B cell (primary cell): ENCODE measurements at places on chromosomes 2 and 18.
A peak's percentile ranks its signal among the peaks of the same experiment; 100 is the strongest.

DNA sequence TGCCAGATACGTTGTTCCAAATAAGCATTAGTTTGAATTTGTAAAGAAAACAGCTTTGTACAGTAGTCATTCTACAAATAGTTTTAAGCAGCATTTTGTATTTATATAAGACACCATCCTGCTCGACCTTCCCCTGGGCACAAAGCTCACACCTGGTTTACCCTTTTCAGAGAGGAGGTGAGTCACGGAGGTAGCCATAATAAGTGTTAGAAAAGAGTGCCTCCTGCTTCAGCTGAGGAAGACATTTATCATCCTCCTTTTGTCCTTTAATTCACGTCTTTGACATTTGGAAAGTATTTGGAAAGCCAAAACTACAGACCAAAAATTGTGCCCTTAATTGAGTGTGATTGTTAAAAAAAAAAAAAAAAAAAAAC, 6.8 kb downstream of the RAB12 start:
- DNase-seq, result no peak

- DNase-seq, result no peak
These were observed 133.2 kb upstream of the SNTG2 start for GRCh38 chr2:817336-818015.

GRCh38 chr2:40316620-40317019, 135.3 kb downstream of the SLC8A1 start:
- DNase-seq, result no peak

DNA sequence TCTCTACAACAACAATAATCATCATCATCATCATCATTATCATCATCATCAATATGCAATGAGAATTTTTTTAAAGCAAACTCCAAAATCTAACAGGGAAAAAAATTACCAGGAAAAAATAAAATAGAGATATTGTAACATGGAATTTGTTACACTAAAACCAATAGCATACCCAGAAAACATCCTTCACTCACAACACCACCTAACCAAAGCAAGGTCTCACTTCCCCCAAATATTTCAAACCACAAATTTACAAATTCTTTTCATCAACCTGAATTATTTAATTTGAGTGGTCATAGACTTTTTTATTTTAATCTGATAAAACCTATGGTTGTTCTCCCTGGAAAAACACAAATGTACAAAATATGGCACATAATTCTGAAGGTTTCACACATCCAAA, 11.2 kb downstream of the ITSN2 start:
- no peak for DNase-seq

- DNase-seq, result no peak
These were observed 7.1 kb upstream of the TGIF1 start for GRCh38 chr18:3442919-3443318.

DNA sequence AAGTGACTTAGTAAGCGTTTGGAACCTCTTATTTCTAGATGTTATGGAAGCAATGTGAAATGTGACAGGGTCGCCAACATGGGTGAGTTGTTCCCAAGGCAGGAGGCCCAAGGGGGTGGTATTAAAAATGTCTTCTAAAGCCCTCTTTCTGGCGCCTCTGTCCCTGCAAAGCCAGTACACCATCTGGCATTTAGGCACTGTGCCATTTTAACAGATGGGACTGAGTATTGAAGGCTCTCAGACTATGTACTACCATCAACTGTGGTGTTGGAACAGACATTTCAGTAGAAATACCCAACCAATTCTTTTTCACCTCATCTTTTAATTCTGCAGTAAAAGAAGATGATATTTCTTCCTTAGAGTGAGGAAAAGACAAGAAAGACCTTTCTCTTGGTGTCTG, 384.5 kb upstream of the MMADHC start:
- no peak for DNase-seq

- no peak for DNase-seq
These were observed 42.5 kb downstream of the KIAA2012 start for GRCh38 chr2:202115479-202115971.

DNA sequence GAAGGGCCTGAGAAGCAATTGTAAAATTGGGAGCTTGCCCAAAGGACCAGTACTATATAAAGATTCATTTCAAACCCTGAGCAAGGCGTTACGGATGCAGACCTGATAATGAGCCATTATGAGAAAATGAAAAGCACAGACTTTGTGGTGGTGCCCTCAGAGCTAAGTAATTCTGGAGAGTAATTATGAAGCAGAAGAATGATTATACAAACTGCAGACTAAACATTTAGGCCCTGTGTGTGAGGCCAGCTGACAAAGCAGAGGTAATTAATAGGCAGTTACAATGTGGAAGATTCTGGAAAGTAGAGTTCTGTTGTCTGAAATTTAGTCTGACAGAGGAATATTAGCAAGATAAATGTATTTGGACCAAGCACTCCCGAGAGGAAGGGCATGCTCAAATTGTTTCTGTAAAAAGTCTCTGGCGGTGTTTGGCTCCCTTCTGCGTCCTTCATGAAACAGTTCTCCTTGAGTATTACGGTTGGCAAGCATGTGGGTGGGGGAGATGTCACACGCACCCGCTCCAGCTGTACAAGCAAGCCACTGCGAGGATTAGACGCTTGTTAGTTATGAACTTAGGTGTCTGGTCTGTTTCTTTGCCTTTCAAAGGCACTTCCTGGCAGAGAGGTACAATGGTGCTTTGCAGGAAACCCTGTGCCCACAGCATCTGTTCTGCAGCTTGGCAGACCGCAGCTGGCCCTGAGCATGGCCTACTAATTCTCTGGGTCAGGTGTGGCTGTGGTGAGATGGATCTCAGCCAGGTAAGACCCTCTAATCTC, 45.5 kb downstream of the CDC42EP3 start:
- DNase-seq, result peak; percentile 65

DNA sequence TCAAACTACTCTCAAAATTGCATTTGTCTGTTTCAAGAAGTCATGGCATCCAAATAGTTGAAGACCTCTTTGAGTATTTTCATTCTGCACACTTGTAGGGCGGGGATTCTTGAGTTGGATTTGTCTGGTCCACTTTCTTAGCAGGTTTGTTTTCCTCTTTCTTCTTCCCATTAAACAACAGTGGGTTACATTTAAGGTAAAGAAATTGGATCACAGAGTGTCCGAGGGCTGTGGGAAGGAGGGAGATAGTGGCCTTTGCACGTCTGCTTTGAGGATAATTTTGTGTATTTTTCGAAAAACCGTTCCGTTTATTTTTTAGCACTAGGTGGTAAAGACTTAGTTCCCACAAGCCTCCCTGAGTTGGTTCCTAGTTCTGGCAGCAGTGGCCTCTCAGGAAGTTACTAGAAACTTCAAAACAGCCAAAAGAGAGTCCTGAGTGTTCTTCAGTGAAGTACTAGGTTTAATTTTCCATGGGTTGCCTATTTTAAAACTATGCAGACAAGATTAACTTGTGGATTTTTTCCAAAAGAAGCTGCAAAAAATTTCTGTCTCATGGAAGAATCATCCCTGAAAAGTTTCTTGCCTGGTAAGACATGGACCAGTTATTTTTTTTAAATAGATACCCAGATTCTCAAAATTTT, 107.9 kb downstream of the CDC42EP3 start:
- no peak for DNase-seq

- no peak for DNase-seq
These were observed 306.2 kb upstream of the KCNJ3 start for GRCh38 chr2:154392256-154392655.

GRCh38 chr18:75324686-75325257, 102.7 kb downstream of the SMIM21 start:
- no peak for DNase-seq

- DNase-seq, result no peak
These were observed 272.8 kb downstream of the CYRIA start for GRCh38 chr2:16392647-16393499.

DNA sequence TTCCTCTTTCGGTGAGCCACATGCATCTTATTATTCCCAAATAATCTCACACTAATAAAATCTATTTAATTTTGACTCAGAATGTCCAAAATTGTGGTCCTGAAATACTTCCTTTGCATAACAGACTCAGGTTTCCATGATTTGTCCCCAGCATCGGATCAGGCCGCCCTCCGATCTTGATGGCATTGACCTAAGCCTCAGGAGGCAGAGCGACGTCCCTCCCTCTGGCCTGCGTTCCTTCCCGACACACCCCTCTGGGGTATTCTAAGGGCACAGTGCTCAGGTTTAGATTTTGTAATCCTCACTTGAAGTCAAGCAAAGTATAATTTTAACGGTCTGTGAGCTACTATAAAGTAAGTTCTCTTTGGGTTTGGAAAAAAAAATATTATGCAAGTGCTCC, 857.7 kb downstream of the GALR1 start:
- DNase-seq, result no peak

DNA sequence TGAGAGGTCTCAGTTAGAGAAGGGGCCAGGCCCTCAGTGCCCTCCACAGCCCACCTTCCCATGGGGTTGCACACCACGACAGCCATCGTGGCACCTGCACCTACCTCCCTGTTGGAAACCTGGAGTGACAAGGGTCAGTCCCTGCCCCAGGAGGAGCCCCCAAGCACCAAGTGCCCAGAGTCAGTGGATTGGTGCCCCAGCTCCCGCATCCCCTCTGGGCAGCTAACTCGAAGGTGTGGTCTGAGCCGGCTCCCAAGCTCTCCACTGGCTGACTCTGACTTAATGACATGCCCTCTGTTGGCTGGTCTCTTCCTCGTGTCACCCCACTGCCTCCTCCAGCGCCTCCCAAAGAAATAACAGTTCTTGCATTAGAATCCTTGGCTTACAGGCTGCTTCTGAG, 116.4 kb downstream of the NDUFA10 start:
- DNase-seq, result no peak

GRCh38 chr2:106053116-106053515, 141.0 kb downstream of the UXS1 start:
- no peak for DNase-seq

DNA sequence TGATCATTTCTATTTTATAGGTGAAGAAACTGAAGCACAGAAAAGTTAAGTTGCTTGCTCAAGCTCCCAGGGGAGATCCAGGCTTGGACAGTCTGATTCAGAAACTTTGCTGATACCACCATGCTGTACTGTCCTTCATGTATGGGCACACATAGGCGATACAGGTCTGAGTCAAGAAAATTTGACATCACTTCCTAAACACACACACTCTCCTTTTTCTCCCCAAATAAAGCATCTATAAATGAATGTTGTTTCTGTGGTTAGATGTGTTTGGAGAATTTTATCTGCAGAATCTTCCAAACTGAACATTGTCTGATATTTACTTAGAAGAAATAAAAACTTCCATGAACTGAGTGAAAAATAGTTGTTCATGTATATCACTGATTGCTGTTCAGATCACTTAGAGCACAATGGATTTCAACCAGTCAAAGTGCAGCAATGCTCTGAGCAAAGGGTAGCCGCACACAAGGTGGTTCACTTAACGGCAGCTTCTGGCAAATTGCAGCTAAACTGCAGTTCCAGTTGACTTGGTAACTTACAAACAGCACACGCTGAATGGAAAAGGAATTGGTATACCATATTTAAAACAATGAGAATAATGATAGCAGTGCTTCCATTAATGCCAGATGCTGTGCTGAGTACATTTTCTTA, 10.0 kb upstream of the AGFG1 start:
- DNase-seq, result peak; percentile 44

GRCh38 chr2:148167855-148168254, 147.0 kb downstream of the MBD5 start:
- no peak for DNase-seq

DNA sequence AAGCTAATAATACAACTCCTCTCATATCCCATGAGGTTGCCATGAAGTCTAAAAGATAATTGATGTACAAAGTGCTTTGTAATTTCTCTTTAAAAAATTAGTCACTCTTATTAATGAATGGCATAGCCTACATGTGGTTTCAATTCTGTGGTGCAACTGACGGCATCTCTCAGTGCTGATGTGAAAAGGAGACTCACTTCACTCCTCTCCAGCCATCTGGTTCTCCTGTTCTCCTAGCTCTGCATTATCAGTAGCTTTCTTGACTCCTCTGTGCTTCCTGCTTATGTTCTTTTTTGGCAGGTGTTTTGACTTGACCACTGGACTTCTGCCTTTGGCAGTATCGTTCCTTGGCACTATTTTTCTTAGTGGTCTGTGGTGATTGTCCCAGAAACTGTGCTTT, 134.9 kb upstream of the ZFP36L2 start:
- no peak for DNase-seq

DNA sequence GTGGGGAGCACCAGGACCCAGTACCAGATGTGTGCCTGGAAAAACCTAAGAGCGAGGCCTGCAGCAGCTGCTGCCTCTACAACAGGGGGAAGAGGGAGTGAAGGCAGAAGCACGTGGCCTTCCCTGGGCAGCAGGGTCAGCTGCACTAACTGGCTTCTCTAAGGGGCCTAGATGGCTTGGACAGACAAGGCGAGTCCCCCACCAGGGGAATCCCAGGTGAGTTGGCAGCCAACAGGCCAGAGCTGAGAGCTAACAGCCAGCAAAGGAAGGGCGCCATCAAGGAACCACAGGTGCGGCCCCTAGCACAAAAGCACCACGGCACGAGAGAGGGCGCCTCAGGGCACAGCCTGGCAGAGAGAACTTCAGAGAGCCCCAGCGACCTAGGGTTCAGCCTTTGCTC, 19.8 kb upstream of the MAL start:
- no peak for DNase-seq

DNA sequence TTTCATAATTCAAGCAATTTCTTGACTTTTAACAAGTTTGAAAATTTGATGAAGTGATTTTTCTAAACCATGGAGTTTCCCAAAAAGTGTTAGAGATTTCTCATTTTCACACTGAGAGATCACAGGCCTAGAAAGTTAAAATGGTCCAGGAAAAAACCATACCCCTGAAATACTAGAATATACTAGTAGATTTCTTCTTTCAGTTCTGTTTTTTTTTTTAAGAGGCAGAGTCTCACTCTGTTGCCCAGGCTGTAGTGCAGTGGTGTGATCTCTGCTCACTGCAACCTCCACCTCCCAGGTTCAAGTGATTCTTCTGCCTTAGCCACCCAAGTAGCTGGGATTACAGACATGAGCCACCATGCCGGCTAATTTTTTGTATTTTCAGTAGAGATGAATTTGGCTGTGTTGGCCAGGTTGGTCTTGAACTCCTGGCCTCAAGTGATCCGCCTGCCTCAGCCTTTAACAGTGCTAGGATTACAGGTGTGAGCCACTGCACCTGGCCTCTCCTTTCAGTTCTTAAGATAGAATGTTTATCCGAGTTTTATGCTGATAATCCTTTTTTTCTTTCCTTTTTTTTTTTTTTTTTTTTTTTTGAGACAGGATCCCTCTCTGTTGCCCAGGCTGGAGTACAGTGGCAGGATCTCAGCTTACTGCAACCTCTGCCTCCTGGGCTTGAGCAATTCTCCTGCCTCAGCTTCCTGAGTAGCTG, 14.4 kb downstream of the MTHFD2 start:
- DNase-seq, result no peak

DNA sequence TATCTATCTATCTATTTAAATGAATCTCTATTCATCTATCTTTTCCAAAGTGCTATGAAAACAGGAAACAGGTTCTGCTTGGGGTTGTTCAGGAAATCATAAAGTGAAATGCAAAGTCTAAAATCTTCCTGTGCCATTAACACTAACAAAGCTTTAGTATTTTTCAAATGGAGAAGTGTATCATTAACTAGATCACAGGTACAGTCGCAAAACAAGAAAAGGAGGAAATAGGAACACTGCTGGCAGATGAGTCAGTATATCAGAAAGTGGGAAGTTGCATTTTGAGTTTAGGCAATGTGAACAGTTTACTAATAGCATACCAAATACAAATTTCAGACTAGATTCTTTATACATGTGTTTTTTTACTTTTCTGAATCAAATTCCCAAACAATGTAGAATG, 888.5 kb upstream of the FSHR start:
- DNase-seq, result no peak
